ENCODE measurements at places on chromosomes 3 and 15.

- no peak for DNase-seq
Measured at GRCh38 chr3:15781637-15782402, 16.0 kb downstream of the ANKRD28 start.

DNA sequence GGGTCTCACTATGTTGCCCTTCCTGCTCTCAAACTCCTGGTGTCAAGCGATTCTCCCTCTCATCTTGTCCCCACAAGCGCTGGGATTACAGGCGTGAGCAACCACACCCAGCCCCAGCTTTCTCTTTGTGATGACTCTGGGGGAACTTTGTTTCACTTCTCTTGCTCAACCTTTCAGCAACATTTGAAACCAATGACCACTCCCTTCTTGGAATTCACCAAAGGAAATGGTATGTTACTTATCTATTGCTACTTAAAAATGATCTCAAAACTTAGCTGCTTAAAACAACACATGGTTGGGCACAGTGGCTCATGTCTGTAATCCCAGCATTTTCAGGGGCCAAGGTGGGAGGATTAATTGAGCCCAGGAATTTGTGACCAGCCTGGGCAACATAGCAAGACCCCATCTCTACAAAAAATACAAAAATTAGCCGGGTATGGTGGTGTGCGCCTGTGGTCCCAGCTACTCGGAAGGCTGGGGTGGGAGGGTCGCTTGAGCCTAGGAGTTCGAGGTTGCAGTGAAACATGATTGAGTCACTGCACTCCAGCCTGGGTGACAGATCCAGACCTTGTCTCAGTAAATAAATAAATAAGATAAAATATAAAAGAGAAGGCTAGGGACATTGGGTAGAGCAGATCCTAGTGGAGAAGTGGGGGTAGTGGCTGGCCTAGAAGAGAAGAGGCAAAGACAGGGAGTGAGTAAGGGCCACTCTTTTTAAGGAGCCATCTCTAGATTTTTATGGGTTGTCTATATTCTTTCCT lies 10.3 kb upstream of the COPG1 start:
- peak; percentile 73 for DNase-seq

DNA sequence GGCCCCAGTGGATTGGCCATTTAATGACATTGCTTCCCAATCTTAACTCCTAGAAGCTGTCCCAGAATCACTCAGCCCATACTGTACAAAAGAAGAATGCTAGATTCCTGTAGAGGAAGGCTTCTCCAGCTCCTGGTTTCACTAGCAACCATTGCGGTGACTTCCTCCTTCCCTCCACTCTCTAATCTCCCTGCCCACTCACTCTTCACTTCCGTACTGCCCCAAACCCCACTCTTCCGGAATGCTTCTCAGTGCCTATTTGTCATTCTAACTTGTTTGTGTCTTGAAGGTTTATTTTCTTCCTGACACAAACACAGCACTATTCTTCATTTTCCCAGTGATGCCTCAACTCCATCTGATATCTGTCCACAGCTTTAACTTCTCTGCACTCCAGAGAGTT lies 97.1 kb upstream of the SPATA16 start:
- DNase-seq: no peak

DNA sequence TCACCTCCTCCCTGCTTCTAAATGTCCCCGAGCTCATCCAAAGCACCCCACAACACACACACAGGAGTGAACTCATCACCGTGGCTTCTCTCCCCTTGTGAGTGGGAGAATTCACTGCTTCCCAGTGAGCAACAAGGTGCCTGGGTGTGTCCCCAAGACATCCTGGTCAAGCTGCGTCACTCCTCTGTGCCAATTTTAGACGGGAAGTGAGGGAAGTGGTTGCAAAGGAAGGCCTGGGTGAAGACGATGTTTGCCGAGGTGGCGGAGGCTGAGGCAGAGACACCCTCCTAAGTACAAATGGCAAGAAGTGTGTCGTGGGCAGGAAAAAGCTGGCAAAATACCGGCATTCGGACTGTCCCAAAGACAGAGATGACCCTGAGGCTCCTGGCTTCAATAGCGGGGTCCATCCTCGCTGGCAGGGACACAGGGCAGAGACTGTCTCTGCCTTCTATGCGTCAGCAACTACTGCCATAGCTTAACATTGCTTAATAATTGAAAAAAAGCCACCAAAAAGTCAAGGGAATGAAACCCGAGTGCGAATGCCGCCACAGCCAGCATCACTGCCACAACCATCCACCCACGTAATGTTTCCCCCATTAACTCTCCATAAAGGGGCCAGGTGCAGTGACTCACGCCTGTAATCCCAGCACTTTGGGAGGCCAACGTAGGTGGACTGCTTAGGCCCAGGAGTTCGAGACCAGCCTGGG lies 72.8 kb downstream of the VGLL4 start:
- peak; percentile 72 for DNase-seq

GRCh38 chr3:85077018-85077417 lies 118.2 kb downstream of the CADM2 start:
- no peak for DNase-seq

- DNase-seq: no peak
Measured at GRCh38 chr3:66386011-66386924, 114.6 kb downstream of the LRIG1 start.

Data from AG20443 (cell line).